Transverse colon (tissue), 4 donors: ENCODE measurements at places on chromosomes 7 and 10.
A peak's percentile ranks its signal among the peaks of the same experiment; 100 is the strongest.

DNA sequence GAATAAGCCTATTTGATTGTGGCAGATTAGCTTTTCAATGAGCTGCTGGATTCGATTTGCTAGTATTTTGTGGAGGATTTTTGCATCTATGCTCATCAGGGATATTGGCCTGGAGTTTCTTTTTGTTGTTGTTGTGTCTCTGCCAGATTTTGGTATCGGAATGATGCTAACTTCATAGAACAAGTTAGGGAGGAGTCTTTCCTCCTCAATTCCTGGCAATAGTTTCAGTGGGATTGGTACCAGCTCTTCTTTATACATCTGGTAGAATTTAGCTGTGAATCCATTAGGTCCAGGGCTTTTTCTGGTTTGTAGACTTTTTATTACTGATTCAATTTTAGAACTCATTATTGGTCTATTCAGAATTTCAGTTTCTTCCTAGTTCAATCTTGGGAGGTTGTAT is 43.4 kb upstream of the KLF14 start:
- no peaks in the 10 kb centered on the region for H3K4me1 ChIP-seq
- no peak overlapping the region for H3K4me3 ChIP-seq
- no peak for DNase-seq
- H3K27ac ChIP-seq, result no peak overlapping the region

DNA sequence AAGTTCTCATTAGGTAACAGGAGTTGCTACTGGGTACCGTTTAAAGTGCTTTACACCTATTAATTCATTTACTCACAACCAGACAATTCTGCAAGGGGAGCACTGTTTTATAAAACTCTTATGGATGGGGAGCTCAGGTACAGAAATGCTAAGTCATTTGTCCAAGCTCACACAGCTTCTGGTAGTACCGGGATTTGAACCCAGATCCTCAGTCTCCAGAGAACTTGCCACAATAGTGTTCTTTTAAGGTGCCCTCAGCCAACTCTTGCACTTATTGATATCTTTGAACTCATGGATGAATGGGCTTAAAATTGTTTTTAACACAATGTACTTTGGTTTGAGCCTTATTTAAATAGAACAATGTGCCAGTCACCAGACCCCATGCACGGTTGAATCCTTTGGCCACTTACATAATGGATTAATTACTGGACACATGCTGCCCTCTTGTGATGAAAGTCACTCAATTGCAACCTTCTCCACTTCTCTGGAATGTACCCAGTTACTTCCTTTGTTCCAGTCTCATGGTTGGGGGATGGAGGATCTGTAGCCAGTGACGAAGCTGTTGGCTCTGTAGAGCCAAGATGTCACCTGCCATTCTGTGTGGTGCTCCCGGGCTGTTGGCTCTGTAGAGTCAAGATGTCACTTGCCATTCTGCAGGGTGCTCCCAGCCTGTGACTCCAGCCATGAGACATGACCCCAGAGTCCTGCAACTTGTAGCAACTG is 65.6 kb downstream of the NOD1 start:
- no peak overlapping the region for H3K27ac ChIP-seq
- H3K4me3 ChIP-seq, result no peak overlapping the region
- H3K36me3 ChIP-seq, result no peaks in the 10 kb centered on the region
- no peaks in the 10 kb centered on the region for H3K4me1 ChIP-seq
- DNase-seq, result peak; percentile 32

GRCh38 chr10:118754229-118754555 is 578 bp downstream of the CACUL1 start:
- no peaks in the 10 kb centered on the region for H3K27me3 ChIP-seq
- peak; percentile 34 for DNase-seq
- no peaks in the 10 kb centered on the region for H3K36me3 ChIP-seq
- H3K4me1 ChIP-seq, result peaks cover 9% of the 10 kb centered on the region
- H3K27ac ChIP-seq, result peak overlapping the region; percentile 92

- H3K4me3 ChIP-seq, result no peak overlapping the region
- no peak for DNase-seq
- H3K27me3 ChIP-seq, result no peaks in the 10 kb centered on the region
- H3K36me3 ChIP-seq, result no peaks in the 10 kb centered on the region
These were observed 3.9 kb downstream of the ADD3 start for GRCh38 chr10:110011681-110012080.

GRCh38 chr7:2771274-2771731 is 72.8 kb downstream of the GNA12 start:
- H3K4me1 ChIP-seq, result peaks cover 7% of the 10 kb centered on the region
- H3K27me3 ChIP-seq, result no peaks in the 10 kb centered on the region
- no peaks in the 10 kb centered on the region for H3K36me3 ChIP-seq
- DNase-seq, result no peak

- no peak for DNase-seq
- no peaks in the 10 kb centered on the region for H3K4me1 ChIP-seq
- no peaks in the 10 kb centered on the region for H3K27me3 ChIP-seq
- H3K27ac ChIP-seq, result no peak overlapping the region
- H3K36me3 ChIP-seq, result no peaks in the 10 kb centered on the region
- H3K4me3 ChIP-seq, result no peak overlapping the region
These were observed 43.0 kb downstream of the ADCY1 start for GRCh38 chr7:45617166-45617565.

DNA sequence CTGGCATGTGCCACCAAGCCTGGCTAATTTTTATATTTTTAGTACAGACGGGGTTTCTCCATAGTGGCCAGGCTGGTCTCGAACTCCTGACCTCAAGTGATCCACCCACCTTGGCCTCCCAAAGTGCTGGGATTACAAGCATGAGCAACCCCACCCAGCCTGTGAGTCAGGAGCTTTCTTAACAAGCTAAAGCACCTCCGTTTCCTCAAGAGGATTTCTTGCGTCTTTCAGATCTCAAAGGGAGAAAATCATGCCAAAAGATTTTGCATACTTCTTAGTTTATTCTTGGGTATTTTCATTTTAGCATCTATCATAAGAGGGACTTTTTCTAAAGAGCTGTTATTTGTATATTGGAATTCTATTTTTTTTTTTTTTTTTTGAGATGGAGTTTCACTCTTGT is 47.9 kb upstream of the FOXK1 start:
- H3K36me3 ChIP-seq, result no peaks in the 10 kb centered on the region
- no peaks in the 10 kb centered on the region for H3K27me3 ChIP-seq
- H3K27ac ChIP-seq, result no peak overlapping the region
- no peak overlapping the region for H3K4me3 ChIP-seq
- no peaks in the 10 kb centered on the region for H3K4me1 ChIP-seq
- DNase-seq, result no peak

- no peak for DNase-seq
- H3K27ac ChIP-seq, result no peak overlapping the region
These were observed 746.0 kb upstream of the POT1 start for GRCh38 chr7:125675640-125676039.

DNA sequence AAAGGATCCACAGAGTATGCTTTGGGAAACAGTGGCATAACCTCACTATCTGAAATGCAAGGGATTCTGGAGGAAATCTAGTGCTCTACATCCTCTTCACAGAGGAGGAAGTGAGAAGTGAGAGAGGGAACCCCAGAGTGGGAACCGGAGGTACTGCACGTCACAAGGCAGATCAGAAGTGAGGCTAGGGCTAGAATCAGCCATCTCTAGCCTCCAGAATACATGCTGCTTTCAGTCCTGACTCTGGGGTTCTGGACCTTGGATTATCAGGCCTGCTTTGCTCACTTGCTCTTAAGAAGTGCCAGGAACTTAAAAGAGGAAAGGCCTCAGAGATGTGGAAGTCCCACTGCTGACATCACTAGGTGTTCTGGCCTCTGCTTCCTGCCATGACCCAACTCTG is 25.7 kb downstream of the ZNF503 start:
- H3K27ac ChIP-seq, result no peak overlapping the region
- H3K4me3 ChIP-seq, result no peak overlapping the region
- DNase-seq, result no peak
- H3K4me1 ChIP-seq, result no peaks in the 10 kb centered on the region

- H3K27ac ChIP-seq, result peak overlapping the region; percentile 20
- DNase-seq, result no peak
- H3K27me3 ChIP-seq, result no peaks in the 10 kb centered on the region
- peaks cover 17% of the 10 kb centered on the region for H3K4me1 ChIP-seq
- H3K4me3 ChIP-seq, result no peak overlapping the region
These were observed 100.9 kb upstream of the PDLIM1 start for GRCh38 chr10:95391581-95392216.

- H3K4me1 ChIP-seq, result no peaks in the 10 kb centered on the region
- no peaks in the 10 kb centered on the region for H3K27me3 ChIP-seq
- no peaks in the 10 kb centered on the region for H3K36me3 ChIP-seq
- H3K4me3 ChIP-seq, result no peak overlapping the region
- no peak for DNase-seq
These were observed 55.5 kb downstream of the HGF start for GRCh38 chr7:81714306-81714705.

DNA sequence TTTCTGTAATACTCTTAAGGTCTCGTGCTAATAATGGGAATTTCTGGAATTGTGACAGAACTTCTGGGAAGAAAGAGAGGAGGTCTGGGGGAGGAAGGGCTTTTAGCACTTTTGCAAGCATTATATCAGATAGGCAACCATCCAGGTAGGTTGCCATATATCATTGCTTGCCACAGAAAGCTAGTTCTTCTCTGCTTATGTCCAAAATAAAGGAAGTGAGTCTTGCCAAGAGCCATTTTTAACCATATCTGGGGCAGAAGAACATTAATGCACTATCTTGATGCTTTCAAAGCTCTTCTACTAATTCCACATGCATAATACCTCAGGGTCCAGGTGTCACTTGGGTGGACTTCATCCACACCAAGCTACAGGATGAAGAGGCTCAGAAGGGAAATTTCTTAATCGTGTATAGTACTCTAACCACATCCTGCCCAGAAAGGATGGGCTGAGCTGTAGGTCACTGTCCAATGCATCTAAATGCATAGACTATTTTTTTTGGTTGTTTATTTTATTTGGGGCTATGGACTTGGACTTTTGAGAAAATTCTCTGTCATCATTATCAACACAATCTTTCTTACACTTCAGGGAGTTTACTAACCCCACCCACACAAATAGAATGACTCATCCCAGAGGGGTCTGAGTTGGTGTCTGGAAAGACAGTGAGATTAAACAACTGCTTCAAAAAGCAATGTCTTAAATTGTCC is 68.9 kb upstream of the ADO start:
- H3K36me3 ChIP-seq, result no peaks in the 10 kb centered on the region
- H3K4me3 ChIP-seq, result no peak overlapping the region
- no peaks in the 10 kb centered on the region for H3K4me1 ChIP-seq
- DNase-seq, result no peak
- no peak overlapping the region for H3K27ac ChIP-seq

DNA sequence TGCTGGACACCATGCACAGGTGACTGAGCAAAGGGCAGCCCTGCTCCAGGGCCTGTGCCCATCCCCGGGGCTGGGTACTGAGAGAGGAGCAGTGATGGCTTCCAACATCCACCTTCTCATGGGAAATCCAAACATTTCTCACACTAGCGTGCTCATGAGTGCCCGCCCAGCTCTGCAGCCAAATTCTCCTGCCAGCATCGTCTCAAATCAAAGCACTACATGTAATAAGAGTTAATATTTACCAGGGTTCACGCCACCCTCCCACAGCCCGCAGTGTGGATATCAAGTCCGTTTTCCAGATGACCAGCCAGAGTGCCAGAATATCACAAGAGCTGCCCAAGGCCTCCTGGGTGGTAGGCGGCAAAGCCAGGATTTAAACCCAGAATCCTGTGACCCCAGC is 12.1 kb downstream of the IL15RA start:
- H3K4me1 ChIP-seq, result peaks cover 9% of the 10 kb centered on the region
- H3K27ac ChIP-seq, result no peak overlapping the region
- no peaks in the 10 kb centered on the region for H3K36me3 ChIP-seq
- no peak for DNase-seq
